ENCODE measurements at places on chromosomes 12 and 14.

- no peak for DNase-seq
These were observed 16.6 kb upstream of the MCRS1 start for GRCh38 chr12:49584591-49584990.

DNA sequence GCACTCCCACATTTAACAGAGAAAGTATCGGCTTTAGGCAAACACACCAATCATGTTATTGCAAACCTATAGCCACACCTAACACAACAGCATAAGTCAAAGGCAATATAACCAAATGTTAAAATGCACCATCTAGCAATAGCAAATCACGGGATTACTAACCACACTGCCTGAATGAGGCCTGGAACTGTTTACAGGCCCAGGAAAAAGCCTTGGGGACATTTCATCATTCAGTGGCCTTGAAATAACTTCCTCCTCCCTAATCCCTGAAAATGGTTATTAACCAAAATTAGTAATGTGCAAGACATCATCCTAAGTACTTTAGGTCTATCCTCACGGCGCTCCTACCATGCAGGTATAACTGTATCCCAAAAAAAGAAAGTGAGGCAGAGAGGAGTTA lies 2.3 kb downstream of the GALC start:
- no peak for DNase-seq

DNA sequence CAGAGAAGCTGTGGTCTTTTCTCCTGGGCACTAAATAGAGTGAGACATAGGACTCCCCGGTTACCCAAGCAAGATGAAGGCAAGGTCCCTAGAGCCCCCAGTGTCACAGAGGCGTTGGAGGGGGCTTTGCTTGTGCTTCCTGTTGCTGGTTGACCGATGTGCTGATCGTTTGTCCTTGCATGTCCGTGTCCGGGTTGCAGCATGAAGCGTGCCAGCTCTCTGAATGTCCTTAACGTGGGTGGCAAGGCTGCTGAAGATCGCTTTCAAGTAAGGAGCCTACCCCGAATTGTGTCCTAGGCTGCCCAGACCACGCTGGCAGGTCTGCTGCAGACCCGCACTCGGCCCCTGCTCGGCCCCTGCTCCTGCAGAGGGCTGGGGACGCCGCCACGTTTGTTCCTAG lies 23.1 kb downstream of the XRCC3 start:
- no peak for DNase-seq

GRCh38 chr12:81094718-81095360 lies 17.0 kb downstream of the ACSS3 start:
- no peak for DNase-seq

GRCh38 chr12:24756479-24757024 lies 192.3 kb downstream of the BCAT1 start:
- no peak for DNase-seq
